ENCODE measurements at places on chromosomes 2 and 18.

DNA sequence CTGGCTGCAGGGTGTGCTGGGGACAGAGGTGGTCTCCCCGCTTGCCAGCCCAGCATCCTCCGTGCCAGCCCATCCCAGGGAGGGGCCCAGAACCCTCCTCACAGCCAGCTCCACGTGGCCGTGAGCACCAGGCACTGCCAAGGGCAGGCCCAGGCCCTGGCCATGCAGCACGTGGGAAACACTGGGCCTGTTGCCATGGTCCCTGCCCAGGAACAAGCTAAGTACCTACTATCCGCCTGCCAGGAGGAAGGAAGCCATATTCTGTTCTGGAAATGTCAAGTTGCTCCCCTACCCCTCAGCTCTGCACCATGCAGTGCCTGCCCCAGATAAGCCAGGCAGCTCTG lies 250.6 kb downstream of the CYP26B1 start:
- DNase-seq = no peak

GRCh38 chr2:1892529-1893250 lies 148.4 kb upstream of the PXDN start:
- DNase-seq = no peak

DNA sequence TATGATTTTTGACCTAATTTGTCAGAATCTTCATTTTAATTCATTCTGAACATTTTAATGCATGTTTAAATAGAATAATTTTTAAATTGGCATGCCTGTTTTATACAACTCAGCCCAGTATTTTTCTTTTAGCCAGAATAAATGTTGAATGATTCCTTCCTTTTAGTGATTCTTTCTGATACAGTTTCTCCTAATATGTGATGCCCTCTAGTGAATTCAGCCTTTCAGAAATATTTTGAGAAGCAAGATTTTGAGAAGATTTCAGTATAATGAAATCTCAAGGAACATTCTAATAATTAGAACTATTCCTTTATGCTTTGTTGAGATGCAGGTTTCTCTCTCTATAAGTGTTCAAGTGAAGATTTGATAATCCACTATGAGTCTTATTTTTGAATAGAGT lies 28.5 kb downstream of the LCLAT1 start:
- no peak for DNase-seq

GRCh38 chr2:236157815-236158498 lies 10.2 kb downstream of the GBX2 start:
- no peak for DNase-seq

GRCh38 chr2:187917535-187917934 lies 363.3 kb upstream of the TFPI start:
- no peak for DNase-seq

DNA sequence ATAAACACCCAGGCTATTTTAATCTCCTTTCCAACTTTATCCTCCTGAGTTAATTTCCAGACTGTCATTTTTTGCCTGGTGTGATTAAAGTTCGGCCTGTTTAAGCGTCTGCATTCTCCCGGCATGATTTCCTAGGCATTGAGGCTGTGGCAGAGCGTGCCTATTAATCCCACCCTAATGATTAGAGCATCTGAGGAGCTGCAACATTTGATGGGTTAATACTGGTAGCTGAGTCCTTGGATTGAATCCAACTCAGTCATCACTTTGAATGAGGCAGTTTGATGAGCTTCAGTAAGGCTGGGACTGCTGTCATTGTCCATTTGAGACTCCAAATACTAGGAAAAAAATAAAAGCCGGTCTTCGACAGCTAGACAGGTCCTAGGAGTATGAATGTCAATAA lies 882.5 kb downstream of the SLC4A3 start:
- no peak for DNase-seq

DNA sequence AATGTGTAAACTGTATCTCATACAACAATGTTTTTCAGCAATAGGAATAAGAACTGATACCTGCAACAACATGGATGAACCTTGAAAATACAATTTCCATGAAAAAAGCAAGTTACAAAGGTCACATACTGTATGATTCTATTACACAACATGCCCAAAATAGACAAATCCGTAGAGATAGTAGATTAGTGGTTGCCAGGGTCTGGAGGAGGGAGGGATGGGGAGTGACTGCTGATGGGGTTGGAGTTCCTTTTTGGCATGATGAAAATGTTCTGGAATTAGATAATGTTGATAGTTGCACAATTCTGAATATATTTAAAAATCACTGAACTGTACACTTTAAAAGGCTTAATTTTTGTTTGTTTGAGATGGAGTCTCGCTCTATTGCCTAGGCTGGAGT lies 33.8 kb downstream of the UBXN4 start:
- DNase-seq = no peak

- DNase-seq = no peak
These were observed 121.0 kb upstream of the SMAD7 start for GRCh38 chr18:49071778-49072177.

DNA sequence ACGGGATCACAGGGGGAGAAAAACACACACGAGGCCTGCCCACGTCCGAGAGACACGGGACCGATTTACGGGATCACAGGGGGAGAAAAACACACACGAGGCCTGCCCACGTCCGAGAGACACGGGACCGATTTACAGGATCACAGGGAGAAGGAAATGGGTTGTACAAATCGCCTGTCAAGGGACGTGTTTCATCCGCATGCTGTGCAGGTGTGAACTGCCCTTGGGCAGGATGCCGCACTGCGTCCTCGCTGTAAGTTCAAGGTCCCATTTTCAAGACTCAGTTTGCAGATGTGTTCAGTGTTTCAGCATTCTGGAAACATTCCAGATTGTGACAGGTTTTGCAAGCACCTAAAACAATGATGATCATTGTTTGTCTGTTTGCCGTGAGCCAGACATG lies 2.3 kb upstream of the KCNG2 start:
- no peak for DNase-seq

DNA sequence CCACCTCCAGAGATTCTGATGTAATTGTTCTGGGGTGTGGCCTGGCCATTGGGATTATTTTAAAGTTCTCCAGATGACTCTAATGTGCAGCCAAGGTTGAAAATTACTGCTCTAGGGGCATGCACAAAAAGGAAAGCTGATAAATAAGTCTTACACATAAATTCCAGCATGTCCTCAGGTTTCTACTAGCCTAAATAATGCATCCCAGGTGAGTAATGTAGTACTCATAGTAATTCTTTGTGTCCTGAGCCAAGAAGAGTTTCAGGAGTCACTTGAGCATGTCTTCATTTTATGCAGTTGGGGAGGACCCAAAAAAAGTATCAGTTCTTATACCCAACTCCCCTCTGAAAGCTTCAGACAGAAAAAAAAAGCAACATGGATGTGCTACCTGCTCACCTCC lies 130.1 kb upstream of the SP5 start:
- DNase-seq = no peak

DNA sequence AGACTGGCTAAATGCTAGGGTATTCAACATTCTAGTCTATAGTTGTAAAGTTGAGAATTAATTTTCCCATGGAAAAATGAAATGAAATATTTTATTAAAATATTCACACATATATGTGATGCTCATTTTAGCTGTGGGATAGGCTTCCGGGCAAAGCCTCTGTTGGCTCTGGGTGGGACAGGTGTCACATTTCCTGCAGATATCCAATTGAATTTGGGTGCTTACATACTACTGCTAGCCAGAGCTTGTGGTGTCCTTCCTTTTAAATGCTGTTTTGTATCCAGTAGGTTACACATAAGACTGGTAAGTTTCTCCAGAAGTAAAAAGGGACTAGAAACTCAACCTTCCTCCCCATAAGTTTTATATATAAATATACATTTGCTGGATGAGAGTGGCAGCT lies 73.8 kb downstream of the RPRM start:
- DNase-seq = no peak

- DNase-seq = no peak
These were observed 52.6 kb downstream of the PTPRM start for GRCh38 chr18:7619676-7620075.

GRCh38 chr2:63740943-63741342 lies 100.8 kb upstream of the UGP2 start:
- no peak for DNase-seq

- DNase-seq = no peak
These were observed 583.0 kb downstream of the IRS1 start for GRCh38 chr2:226216575-226216974.

DNA sequence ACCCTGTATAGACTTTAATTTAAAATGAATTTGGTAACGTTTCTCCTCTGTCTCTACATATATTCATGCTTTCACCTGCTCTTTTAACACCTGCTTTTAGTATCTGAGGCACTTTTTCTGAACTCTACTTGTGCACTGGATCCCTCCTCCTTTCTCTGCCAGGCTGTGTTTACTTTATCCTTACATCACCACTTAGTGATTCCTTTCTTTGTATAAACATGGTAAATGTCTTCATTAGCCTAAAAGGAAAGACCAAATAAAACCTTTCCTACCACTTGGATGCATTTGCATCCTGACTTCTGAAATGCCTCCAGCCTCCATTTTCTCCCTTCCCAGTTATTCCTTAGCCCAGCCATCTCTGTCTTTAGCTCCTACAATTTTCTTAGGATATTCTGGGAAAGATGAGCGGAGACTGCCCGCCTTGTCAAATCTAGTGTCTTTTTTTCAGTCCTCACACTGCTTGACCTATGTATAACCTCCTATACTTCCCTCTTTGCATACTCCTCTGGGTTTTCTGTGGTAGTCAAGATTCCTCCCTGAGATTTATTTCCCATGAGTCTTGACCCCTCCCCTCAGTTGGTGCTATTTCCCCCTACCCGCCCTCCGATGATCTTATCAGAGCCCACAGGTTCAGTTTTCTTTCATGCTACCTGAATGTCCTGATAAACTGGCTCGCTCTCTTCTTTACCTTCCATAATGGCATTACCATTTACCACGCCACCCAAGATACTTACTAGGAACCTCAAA lies 44.8 kb downstream of the REL start:
- no peak for DNase-seq

DNA sequence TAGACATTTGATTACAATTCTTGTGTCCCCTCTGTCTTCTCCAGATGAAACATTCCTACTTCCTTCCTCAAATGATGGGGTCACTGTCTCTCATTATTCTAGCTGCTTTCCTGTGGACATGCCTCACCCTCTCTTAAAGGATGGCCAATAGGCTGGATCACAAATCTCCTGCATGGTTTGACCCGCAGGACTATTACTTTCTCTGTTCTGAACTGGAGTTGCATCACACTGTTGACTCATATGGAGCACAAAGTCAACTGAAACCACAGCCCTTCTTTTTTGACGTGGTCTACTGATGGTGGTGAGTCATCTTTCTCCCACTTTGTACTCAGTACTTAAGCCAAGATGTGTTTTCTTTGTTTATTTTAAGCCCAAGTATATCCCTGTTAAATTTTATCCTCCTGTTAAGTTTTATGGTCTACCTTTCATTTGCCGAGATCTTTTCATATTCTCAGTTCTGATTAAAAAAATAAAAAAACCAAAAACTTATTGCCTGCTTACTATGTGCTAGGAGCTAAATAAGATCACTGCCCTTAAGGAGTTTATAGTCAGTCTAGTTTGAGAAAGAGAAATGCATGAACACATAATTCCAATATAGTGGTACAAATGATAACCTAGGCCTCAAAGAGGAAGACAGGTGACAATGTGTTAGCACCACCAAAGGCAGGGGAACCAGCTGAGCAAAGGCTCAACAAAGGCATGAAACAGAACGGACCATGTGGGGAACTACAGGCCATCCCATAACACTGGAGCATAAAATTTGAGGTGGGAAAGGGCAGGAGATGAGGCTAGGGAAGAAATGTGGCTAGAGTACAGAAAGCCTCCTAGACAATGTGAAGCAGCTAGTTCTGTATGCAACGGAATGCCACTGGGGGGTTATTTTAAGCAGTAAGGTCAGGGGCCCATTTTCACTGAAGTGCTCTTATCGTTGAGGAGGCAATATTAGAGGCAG lies 67.6 kb upstream of the ZFP36L2 start:
- no peak for DNase-seq

DNA sequence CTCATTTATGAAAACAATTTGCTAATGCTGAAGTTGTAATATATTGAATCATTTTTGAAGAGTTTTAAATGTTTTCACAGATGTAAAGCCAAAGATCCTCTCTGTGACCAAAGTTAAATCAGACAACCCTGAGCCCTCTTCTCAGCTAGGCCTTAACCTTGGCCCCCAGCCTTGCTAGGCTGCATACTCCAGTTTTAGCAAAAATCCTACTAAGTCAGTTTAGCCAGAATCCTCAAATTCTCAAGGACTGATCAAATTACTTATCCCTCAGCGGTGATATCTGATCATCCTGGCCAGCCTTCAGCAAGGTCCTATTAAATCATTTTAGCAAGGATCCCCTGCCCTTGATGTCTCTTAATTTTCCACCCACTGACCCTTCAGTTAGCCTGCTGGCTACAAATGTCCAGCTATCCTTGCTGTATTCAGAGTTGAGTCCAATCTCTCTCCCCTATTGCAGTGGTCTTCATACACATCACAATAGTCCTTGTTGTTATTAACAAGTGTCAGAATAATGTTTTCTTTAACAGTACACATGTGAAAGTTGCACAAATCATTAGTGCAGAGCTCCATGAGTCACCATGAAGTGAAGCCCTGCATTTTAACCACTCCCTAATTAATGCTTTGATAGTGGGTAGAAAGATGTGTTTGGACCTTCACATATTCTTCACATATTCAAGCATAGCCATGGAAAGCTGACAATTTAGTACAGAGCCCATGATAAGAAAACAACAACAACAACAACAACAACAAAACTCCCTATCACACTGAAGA lies 206.4 kb downstream of the NBAS start:
- DNase-seq = no peak

- DNase-seq = no peak
These were observed 175.7 kb upstream of the HAAO start for GRCh38 chr2:42967959-42968674.

DNA sequence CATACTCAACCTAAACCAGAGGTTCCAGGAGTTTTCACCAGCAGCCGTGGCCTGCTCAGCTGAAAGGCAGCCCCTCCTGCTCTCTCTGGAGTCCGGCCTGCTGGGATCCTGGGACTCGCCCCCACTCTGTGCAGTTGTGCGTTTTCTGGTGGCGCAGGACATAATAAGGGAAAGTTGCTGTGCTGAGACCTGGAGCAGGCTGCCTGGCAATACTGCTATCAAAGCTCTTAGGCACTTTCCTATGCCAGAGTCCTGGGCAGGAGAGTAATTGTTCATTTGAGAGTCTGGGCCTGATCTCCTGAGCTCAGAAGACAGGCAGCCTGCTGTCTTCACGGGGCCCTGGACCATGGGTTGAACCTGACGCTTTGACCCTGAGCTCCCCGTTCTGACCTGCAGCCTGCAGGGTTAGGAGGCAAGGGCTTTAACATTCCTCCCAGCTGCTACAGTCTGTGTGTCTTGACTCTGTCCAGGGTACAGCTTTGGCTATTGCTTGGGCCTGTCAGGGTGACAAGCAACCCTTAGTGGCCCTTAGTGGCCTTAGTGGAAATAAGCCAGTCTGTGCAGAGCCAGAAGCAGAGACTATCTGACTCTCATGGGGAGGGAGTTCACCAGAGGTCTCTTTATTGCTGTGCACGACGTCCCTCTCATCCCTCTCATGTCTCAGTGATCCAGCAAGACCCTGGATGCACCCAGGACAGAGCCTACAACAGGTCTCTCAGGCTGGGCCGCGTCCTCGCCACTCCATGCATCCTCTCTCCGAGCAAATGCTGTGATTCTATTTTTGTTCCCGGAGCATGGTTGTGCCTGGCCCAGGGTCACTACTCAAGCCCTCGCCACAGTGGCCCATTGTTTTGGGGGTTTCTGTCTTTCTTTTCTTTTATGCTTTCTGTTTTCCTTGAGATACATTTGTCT lies 60.6 kb downstream of the ACKR3 start:
- no peak for DNase-seq

GRCh38 chr2:18482666-18483065 lies 77.8 kb downstream of the RDH14 start:
- no peak for DNase-seq
